Neural progenitor cell (in vitro differentiated cells): ENCODE measurements at places on chromosomes 13 and 19.

- no peak for DNase-seq
Observed at GRCh38 chr13:23350009-23350408, 83.5 kb downstream of the SACS start.

GRCh38 chr13:77168237-77168636 lies 141.3 kb upstream of the FBXL3 start:
- no peak for DNase-seq

- DNase-seq: no peak
Observed at GRCh38 chr13:47146136-47146535, 249.3 kb upstream of the HTR2A start.

DNA sequence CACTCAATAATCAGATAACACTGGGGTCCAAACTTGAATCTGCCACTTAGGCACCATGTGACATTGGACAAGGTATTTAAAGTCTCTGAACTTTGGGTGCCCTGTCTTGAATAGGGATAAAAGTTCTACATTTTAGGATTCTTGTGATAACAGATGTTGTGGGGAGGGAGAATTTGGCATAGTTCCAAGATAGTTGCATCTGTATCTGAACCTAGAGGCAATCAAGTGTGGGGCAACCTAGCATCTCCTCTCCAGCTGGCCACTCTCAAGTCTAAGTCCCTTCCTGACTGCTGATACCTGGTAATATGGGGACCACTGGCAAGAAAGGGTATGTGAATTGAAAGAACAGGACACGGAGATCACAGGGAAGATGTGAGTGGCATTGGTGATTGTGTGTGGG lies 256.1 kb downstream of the FOXO1 start:
- no peak for DNase-seq

- no peak for DNase-seq
Observed at GRCh38 chr19:33071887-33072286, 7.2 kb upstream of the RHPN2 start.

- no peak for DNase-seq
Observed at GRCh38 chr19:52703917-52704316, 30.9 kb downstream of the ZNF611 start.

DNA sequence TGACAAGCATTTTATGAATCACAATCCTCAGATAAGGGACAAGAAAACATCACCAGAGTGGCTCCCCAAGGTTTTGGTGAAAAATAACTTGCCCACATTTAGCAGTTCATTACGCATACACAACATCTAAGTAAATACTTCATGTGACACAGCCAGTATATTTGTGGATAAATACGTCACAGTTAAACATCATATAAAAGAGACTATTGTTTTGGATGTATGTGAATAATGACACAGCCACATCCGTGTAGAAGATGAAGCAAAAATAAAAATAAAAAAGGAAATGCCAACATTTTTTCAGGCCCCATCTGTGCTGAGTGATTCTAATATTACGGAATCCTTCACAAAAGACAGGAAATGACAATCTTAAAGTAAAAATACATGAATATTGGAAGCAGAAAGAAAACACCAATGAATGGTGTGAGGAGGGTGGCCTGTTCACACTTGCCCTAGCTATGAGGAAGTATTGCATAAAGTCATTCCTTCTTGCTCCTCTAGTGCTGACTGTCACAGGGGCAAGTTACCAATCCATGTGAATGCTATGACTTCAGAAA lies 457.1 kb downstream of the KLF12 start:
- DNase-seq: no peak

DNA sequence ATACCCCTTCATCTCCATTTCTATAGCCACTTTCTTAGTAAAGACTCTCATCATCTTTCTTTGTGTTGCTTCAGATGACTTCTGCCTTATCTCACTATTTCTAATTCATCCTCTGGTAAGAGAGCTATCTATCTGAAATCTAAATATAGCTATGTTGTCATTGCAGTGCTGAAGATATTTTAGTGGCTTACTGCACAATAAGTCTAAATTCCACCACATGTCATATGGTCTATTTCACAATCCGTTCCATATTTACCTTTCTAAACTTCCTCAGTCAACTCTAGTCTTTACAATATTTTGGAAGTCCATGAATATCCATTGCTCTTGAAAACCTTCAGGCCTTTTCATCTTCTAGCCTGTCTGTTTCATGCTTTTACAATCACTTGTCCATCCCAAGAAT lies 465.1 kb upstream of the SLC10A2 start:
- no peak for DNase-seq

DNA sequence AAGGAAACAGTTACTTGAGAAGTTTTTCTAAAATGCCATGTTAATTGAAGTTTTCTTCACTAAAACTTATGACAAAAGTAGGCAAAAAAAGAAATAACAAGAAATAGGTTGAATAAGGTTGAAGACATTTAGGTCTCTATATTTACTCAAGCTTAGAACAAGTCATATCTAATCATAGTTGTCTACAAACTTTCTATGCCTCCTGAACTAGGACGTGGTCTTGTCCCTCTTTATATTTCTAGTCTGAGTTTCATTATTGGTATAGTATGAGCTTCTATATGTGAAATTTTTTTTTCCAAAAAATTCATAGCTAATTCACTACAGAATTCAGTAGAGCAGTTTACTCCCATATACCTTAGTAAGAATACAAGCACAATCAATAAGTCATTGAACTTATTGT lies 836.4 kb downstream of the SLITRK6 start:
- no peak for DNase-seq

DNA sequence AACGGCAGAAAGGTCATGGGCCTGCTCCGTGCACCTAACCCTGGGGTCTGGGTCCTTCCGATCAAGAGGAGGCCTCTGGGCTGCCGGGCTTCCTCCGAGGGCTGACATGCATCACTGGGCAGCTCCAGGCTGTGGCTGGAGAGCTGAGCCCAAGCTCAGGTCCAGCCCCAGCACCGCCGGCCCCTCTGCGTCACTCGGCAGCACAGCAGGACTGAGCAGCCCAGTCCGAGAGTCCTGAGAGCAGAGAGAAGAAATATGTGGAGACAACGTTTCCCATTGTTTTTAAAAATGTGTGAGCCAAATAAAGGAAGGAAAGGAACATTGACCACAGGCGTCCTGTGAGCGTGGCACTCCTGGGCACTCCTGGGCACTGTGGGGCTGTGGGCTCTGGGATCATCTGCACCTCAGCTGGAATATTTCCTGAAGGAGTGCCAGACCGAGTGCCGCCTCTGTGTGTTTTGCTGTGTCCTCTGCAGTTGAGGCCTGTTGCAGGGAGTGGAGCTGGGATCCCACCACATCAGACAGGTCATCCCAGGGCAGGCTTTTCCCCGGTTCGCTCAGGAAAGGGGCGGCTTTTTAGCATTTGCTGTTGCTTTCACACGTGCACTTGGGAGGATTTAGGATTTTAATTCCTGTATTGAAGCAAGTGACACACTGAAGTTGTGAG lies 37.8 kb upstream of the TFDP1 start:
- DNase-seq: no peak

GRCh38 chr13:111893071-111893606 lies 173.8 kb upstream of the SOX1 start:
- peak; percentile 93 for DNase-seq

DNA sequence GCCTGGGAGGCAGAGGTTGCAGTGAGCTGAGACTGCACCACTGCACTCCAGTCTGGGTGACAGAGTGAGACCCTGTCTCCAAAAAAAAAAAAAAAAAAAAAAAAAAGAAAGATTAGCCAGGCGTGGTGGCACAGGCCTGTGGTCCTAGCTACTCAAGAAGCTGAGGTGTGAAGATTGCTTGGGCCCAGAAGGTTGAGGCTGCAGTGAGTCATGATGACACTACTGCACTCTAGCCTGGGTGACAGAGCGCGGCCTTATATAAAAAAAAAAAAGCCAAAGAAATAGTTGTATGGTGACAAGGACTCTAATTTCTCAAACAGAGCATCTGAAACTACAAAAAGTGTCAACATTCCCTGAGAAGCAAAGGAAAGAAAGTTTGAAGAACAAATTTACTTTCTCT lies 3.4 kb downstream of the PBX4 start:
- DNase-seq: no peak

- no peak for DNase-seq
Observed at GRCh38 chr13:97460004-97460775, 26.2 kb downstream of the RAP2A start.

DNA sequence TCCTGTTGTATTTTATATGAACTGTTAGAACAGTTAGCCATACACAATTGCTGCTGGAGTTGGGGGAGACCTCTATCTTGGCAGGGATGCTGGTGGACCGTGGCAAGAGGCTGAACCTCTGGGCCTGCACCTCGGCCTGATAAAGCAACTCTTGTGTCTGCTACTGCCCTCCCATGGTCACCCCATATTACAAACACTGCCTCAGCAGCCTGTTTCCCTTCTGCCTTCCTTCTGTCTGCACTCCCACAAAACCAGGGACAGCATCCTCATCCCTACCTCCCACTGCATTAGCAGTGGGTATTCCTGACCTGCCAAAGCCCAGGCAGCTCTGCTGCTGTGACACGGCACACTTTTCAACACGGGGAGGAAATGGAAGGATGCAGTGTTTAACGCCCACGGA lies 456.4 kb downstream of the FGF14 start:
- DNase-seq: peak; percentile 29

DNA sequence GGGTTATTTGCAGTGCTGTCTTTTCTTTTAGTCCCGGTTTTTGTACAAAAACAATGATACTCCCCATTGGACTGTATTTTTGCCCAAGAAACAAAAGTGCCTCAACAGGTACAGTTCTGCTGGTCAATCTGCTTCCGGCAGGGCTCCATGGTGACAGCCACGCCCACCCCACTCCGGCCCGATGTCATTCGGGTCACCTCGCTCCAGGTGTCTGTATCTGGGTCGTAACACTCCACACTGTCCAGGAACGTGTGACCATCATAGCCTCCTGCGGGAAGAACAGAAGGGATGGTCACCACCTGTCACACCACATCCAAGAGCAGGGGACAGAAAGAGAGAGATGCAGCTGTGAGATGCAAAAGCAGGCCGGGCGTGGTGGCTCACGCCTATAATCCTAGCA lies 16.6 kb downstream of the KEAP1 start:
- DNase-seq: no peak

GRCh38 chr19:13398780-13399726 lies 107.2 kb downstream of the CACNA1A start:
- no peak for DNase-seq

GRCh38 chr19:31135841-31136240 lies 213.4 kb downstream of the TSHZ3 start:
- no peak for DNase-seq

DNA sequence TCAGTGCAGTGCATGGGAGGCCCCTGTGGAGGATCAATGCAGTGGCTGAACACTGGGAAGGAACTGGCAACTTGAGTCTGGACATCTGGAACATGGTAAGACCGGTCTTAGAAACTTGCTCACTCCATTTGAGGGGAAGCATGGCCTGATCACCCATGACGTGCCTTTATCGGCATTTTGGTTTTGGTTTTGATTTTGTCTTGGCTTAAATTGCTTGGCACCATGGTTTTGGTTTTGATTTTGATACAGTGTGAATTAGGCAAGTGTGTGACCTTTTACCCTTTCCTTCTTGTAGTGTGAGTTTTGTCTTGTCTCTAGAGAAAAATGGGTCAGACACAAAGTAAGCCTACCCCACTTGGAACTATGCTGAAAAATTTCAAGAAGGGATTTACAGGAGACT lies 77.3 kb downstream of the ZNF486 start:
- DNase-seq: no peak

- peak; percentile 17 for DNase-seq
Observed at GRCh38 chr13:50867637-50867945, 24.1 kb upstream of the DLEU7 start.

GRCh38 chr19:2552859-2553258 lies 76.9 kb downstream of the GADD45B start:
- DNase-seq: no peak

DNA sequence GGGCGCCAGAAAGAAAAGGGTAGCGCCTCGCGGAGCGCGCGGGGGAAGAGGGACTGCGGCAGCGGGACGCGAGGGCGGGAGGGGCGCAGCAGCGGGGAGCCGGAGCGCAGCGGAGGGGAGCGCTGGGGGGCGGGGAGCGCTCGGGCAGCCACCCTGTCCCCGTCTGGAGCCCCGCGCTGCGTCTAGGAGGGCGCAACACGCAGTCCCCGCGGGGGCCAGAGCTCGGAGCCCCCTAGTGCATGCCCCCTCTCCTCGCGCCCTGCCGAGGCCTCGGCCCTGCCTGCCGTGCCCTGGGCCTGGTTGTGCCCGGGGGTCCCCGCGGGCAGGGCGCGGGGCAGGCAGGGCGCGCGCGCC lies 37.9 kb downstream of the SOX1 start:
- DNase-seq: no peak

DNA sequence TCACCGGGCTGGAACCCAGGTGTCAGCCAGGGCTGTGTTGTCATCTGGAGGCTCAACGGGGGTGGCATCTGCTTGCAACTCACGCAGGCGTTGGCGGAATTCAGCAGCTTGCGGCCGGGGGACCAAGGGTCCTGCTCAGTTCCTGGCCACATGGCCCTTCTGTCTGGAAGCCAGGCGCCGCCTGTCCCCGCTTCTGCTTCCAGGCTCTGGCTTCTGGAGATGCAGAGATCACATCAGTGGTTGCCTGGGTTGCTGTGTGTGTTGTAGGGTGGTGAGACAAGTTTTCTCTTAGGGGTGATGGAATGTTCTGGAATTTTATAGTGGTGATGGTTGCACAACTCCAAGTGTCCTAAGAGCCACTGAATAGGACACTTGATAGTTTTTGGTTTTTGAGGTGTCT lies 5.0 kb downstream of the ADAT3 start:
- no peak for DNase-seq

DNA sequence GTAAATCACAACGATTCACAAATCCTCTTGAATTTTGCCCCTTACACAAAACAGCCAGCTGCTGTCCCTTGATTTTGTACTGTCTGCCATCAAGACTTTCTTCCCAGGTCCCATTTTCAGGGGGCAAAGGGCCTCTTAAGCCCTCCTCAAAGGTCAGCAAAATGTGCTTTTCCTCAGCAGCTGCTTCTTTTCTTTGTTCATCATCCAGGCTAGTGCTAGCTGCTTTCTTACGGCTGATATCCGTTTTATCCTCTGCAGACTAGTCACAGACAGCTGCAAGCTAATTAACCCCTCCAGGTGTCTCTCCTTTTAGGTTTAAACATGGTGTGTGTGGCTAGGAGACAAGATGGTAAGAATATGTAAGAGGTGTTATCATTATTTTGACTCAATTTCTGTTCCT lies 90.9 kb downstream of the NALCN start:
- DNase-seq: peak; percentile 87

GRCh38 chr19:38977445-38978325 lies 2.1 kb upstream of the FBXO17 start:
- DNase-seq: no peak

DNA sequence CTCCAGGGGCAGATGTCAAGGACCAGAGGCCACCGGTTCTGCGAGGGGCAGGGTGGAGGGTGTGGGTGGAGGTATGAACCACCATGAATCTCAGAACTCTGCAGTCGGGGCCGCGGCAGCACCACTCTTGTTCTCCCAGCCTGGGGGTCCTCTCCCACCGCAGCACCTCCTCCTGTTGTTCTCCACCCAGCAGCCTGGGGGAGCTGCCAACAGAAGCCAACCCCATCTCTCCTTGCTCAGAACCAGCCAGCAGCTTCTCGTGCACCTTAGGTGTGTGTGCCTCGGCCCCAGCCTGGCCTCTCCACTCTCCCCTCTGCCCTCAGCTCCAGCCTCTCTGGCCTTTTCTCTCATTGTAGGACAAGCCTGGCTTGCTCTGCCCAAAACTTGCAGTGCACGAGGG lies 31.9 kb upstream of the CCNE1 start:
- peak; percentile 28 for DNase-seq
